ENCODE measurements at places on chromosomes 16 and 17.

DNA sequence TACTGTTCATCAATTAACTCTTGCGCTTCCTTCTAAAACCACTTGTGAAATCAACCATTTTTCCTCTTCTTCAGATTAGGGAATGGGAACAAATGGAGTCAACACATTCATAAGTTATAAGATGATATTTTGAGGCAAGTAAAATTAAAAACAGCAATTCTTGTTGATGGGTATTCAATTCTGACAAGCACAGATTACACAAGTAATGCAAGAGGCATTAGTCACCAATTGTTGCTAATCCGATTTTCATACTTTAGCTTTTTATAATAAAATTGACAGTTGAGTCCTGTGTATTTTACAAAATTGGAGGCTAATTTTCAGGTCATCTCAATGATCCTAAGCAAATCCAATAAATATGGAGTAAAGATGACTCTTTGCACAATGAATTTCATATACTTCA, 918.4 kb upstream of the SOX9 start:
- no peak for DNase-seq

- DNase-seq, result no peak
Measured at GRCh38 chr16:52741351-52741750, 194.4 kb upstream of the TOX3 start.

- DNase-seq, result no peak
Measured at GRCh38 chr17:81858170-81858966, 2.0 kb downstream of the P4HB start.

- DNase-seq, result no peak
Measured at GRCh38 chr16:65739518-65739917, 617.7 kb upstream of the CDH11 start.

DNA sequence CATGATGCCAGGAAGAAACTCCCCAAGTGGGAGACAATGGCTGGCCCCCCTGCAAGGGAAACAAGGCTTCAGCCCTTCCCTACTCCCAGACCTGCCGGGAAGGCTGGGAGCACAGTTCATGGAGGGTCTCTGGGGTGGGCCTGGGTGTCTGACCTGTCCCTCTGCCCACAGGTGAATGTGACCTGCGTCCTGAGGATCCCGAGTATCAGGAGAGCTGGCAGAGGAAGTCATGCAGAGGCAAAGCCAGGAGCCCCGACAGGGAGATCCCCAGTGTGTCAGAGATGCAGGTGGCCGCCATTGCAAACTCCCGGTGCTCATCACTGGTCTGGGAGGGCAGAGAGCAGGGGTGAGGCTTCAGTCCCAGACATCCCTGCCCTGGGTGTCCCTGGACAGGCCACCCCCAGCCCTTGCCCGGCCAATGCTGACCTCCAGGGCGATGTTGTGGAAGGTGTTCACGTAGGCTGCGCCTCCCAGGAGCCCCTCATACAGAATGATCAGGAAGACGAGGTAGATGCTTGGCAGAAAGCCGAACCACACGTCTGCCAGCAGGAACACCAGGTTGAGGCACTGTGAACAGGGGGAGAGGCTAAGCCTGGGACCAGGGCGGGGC, 5.3 kb upstream of the NPIPB7 start:
- no peak for DNase-seq

- peak; percentile 33 for DNase-seq
Measured at GRCh38 chr16:27951489-27952120, 111.9 kb downstream of the GSG1L start.

DNA sequence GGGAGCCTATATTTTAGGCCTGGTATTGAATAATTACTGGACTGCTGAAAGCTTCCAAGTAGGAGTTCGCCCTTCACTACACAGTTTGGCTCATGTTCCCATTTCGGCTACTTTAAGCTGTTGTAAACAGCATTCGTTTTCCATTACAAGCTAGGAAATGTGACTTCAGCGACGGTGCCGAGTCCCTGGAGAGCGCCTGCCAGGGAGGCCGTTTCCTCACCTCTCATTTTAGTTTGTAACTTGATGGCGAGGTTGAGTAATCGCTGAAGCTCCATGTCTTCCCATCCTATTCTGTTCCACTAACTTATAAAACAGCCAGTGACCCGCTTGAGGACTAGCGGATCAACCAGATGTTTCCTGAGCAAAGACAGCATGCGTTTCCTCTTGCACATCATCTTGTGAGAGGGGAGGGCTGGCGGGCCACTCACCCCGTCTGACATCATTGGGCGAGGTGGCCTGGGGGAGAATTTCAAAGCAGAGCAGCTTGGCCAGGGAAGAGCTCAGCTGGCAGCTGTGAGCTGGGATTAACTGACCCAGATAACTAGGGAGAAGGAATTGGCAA, 32.9 kb downstream of the PCTP start:
- peak; percentile 10 for DNase-seq

GRCh38 chr17:74245145-74245831, 28.7 kb upstream of the DNAI2 start:
- no peak for DNase-seq

DNA sequence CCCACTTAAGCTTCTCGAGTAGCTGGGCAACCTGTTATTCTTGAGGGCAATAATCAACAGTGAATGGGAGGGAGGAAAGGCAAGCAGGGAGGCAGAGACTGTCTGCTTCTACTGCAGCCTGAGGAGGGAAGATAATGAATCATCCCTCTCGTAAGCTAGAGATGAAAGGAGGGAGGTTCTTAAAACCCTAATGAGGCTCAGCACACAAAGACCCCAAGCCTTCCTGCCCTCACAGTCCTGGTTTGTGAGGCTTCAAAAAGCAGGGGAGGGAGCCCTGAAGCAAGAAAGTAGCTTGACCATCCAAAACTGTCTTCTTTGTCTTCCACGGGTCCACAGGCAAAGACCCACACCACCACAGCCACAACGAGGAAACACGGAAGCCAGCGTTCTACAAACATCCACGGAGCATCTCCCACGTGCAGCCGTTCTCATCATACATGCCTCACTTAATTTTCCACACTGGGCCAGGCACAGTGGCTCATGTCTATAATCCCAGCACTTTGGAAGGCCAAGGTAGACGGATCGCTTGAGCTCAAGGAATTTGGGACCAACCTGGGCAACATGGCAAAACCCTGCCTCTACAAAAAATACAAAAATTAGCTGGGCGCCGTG, 1.8 kb downstream of the PIK3R5 start:
- DNase-seq, result no peak

- no peak for DNase-seq
Measured at GRCh38 chr16:77227745-77228144, 28.5 kb downstream of the SYCE1L start.

DNA sequence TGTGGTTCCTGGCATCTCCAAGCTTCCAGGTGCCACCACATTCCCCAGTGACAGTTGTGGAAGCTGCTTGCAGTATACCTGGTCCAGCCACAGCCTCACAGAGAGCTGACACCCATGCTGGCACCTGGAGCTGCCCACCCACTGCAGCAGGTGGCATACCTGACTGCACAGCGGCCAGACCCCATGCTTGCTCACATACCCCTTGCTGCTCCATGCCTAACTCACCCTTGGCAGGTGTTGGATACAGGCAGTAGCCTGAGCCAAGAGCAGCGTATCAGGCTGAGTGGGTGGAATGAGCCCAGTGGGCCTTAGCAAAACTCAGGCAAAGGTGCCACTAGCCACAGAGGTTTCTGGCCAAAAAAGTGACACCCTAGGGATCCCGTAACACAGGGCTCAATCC, 232.3 kb downstream of the CEP112 start:
- DNase-seq, result no peak

- DNase-seq, result no peak
Measured at GRCh38 chr17:70624211-70624610, 454.9 kb downstream of the KCNJ2 start.

DNA sequence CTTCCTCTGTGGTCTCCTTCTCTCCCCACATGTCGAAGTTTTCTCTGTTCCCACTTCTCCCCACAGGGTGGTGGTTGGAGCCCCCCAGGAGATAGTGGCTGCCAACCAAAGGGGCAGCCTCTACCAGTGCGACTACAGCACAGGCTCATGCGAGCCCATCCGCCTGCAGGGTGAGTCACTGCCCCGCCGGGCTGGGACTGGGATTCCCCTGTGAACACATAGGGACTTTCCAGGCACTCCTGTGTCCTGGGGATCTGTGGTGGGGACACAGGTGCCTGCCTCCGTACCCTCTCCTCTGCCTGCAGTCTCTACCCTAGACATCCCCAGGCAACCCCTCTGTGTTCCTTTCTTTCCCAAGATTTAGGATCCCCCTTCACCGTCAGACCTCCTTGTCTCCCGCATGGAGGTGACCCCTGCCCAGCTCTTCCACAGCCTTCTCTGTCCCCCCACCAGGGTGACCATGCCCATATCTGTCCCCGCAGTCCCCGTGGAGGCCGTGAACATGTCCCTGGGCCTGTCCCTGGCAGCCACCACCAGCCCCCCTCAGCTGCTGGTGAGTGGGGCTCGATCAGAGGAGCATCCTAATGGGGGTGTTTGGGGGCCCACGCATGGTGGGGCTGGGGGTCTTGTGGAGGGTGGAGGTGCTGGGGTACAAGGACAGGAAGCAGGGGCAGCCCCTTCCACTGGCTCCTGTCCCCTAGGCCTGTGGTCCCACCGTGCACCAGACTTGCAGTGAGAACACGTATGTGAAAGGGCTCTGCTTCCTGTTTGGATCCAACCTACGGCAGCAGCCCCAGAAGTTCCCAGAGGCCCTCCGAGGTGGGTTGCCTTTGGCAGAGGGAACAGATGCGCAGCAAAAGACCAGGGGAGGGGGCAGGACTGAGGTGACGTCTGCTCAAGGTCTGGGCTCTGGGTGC, 5.8 kb downstream of the ITGAM start:
- no peak for DNase-seq

GRCh38 chr16:58035356-58036170, 10.0 kb downstream of the MMP15 start:
- no peak for DNase-seq

GRCh38 chr17:66751771-66752170, 83.1 kb upstream of the CACNG5 start:
- no peak for DNase-seq

All from HCEC 1CT (cell line).